GM23338 (cell line): ENCODE measurements at places on chromosomes 5 and 9.

DNA sequence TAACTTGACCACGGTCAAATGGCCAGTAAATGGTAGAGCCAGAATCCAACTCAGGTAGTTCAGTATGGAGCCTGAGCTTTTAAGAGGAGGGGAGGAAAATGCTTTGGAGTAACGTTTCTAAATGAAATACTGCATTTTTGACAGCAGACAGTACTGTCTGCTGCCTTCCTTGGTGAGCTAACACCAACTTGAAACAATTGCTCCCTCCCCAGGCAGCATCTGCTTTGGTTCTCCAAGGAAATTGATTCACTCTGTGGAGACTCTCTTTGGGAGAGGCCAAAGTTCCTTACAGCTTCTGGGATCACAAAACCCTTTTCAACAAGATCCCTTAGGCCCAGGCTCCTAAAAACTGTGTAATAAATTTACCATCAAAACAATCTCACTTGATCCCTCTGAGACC, 75.2 kb upstream of the SSBP2 start:
- DNase-seq, result peak; percentile 22

GRCh38 chr9:92507496-92507895, 25.2 kb upstream of the ASPN start:
- no peak for DNase-seq

GRCh38 chr5:15522187-15522520, 22.2 kb downstream of the FBXL7 start:
- DNase-seq, result no peak

DNA sequence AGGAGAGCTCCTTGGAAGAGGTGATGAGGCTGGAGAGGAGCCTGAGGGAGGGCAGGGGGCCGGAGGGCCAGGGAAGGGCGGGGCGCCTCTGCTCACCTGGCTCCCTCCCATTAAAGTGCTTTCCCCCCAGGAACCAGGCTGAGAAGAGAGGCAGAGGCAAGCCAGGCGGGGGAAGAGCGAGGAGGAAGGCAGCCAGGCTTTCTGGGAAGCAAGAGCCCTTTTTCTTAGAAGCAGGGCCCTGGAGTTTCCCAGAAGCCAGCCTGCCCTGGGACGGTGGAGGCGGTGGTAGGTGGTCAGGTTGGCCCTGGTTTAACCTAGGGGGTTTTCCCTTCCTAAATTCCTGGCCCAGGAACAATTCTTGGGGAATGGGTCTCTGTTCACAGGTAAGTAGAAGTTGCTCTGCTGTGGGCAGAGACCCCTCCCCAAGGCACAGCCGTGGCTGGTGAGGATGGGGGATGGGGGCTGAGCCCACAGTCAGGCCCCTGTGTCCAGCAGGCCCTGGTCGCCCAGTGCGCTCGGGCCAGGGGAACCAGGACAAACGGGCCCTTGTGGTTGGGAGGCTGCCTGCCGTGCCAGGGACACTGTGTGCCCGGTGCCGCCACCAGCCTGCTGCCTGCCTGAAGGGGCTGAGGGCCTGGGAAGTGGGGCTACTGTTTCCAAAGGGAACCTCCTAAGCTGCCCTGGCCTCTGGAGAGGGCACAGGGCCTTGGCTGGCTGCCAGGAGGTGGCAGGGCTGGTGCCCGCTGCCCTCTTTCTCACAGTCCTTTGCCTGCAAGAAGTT, 16.6 kb upstream of the RALGDS start:
- no peak for DNase-seq

- DNase-seq, result no peak
These were observed 124.3 kb upstream of the ICE1 start for GRCh38 chr5:5298068-5298633.

DNA sequence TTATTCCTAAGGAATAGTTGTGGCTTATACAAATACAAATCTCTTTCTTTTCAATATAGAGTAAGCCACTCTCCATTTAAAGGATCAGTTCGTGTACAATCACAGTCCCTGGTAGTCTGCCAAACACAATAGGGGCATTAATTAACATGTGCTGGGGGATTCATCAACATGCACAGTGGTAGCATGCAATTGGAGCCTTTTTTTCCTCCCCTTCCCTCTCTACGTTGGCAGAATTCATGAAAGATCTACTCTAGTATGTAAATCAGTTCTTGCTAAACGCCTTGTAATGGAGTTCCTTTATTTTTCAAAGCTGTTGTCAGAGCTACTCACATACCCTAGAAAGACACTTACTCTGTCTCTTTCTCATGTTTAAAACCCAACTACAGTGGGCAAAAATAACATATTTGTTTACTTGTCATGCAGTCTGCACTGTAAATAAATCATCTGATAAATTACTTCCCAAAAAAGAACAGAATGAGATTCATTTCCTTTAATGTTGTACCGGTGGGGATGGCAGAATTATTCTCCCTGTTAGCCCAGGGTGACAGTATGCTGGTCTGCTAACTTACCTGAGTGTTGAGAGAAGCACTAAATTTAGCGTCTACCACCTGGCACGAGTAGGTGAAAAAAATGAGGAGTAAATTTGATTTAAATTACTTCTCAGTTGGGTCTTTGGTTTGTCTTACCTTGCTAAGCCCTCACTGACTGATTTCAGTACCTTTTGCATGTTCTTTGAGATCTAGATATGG, 341.5 kb upstream of the CCNH start:
- peak; percentile 31 for DNase-seq

DNA sequence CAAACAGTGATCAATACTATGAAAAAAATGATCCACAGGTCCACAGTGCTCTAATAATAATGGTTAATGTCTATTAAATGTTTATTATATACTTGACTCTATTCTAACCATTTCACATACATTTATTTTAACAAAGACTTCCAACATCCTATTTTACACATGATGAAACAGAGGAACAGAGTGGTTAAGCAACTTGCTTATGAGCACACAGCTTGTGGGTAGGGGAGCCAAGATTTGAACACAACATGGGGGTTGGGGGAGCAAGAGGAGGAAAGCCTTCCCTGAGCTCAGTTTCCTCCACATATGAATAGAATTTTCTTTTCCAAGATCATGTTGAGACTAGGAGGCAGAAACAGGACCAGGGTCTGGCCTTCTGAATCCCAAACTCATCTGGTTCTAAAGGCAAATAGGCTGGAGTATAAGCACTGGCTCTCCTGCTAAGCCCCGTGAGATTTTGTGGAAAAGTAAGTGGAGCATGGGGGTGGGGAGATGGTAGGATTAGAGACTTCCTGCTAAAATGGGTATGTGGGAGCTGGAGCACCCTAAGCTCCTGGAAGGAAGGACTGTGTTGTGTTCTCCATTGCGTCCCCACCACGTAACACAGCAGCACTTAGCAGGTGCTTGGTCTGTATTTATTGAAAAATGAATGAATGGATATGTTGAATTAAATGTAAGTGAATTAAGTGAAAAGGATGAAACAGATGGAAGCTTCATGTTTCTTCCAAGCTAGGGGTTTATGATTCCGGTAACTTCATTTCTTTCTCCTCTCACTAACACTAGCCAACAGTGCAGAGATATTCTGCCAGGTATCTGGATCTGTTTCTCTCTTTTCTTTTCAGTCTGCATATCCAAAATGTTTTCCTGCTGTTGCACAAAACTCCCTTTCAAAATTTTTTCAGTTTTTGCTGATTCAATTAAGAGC, 26.9 kb upstream of the GALNT10 start:
- no peak for DNase-seq

- DNase-seq, result no peak
These were observed 82.2 kb upstream of the RFX3 start for GRCh38 chr9:3608011-3608410.

GRCh38 chr5:180104168-180104530, 32.6 kb upstream of the RNF130 start:
- no peak for DNase-seq

DNA sequence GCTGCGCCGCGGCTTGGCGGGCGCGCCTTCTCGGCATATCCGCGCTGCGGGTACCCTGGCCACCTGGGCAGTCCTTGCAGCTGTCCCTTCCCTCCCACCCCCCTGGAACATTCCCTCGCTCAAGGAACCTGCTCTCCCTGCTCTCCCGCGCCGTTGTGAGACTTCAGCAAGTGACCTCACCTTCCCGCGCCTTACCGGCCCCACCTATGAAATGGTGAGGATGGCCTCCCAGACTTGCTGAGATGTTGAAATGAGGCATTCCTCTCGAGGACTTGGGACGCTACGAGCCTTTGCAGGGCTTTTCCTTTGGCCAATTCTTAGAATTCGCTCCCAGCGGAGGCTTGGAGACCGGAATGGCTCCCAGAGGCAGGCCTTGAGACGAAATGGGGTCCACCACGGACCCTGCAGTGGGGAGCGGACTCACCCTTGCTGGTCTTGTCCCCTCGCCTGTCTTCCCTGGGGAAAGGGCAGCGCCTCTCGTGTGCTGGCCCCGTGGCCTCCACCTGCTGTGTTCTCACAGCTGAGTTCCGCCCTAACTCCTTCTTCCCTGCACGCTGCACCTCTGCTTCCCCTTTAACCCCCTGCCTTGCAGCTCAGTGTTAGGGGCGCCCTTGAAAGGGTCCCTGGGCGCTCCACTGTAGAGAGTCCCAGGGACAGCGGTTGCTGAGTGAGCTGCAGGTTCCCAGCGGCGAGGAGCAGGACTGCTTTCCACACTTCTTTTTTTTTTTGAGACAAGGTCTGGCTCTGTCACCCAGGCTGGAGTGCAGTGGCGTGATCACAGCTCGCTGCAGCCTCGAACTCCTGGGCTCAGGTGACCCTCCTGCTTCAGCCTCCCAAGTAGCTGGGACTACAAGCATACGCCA, 907 bp downstream of the HMCN2 start:
- peak; percentile 82 for DNase-seq

GRCh38 chr5:82106756-82107155, 134.9 kb downstream of the ATG10 start:
- peak; percentile 27 for DNase-seq

GRCh38 chr5:91487420-91487819, 104.3 kb upstream of the ARRDC3 start:
- no peak for DNase-seq

DNA sequence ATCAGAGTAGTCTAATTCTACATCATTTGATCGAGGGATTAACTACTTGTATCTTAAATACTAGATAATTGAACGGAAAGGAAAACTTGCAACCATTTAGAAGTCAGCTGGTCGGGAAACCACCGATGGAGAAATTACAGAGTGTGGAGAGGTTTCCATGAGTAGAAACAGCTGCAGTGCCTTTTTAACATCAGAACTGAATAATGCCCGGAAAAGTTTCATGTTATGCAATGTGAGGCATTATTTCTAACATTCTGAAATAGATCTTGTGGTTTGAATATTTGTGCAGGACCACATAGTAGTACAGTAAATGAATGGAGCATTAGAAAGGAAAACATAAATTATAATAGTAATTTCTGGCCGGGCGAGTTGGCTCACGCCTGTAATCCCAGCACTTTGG, 88.1 kb upstream of the RNF180 start:
- DNase-seq, result no peak

DNA sequence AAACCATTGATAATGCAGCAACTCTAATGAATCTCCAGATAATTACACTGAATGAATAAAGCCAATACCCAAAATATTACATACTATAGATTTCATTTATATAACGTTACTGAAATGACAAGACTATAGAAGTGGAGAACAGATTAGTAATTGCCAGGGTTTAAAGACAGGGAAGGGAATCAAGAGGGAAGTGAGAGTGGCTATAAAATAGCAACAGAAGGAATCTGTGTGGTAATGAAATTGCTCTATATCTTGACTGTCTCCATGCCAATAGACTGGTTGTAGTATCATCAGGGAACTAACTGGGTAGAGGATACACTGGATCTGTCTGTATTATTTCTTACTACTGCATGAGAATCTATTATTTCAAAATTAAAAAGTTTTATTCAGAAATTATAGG, 396.5 kb upstream of the RPS23 start:
- no peak for DNase-seq

GRCh38 chr9:134669399-134669955, 27.9 kb downstream of the COL5A1 start:
- DNase-seq, result no peak

- DNase-seq, result peak; percentile 94
These were observed 1.2 kb downstream of the MAP1B start for GRCh38 chr5:72108202-72109061.

GRCh38 chr5:19179571-19179970, 808.4 kb downstream of the CDH18 start:
- no peak for DNase-seq

- DNase-seq, result peak; percentile 32
These were observed 287.4 kb upstream of the ARRDC3 start for GRCh38 chr5:91670563-91670962.

- no peak for DNase-seq
These were observed 99.8 kb upstream of the SARDH start for GRCh38 chr9:133837627-133838597.

DNA sequence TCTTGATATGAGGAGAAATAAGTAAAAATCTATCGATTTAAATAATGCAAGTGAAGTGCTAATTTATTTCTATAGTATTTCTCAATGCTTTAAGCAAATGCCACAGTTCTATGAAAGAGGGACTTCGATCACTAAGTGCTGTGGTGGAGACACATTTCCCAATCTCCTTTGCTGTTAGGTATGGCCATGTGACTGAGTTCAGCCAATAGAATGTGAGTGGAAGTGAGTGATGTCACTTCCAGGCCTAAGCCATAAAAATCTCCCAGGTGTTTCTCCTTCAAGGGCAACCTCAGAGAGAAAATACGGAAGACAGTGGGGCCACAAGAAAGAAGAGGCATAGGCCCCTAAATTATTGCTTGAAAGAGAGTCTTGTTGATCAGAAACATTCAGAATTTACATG, 100.3 kb upstream of the ANKH start:
- no peak for DNase-seq

DNA sequence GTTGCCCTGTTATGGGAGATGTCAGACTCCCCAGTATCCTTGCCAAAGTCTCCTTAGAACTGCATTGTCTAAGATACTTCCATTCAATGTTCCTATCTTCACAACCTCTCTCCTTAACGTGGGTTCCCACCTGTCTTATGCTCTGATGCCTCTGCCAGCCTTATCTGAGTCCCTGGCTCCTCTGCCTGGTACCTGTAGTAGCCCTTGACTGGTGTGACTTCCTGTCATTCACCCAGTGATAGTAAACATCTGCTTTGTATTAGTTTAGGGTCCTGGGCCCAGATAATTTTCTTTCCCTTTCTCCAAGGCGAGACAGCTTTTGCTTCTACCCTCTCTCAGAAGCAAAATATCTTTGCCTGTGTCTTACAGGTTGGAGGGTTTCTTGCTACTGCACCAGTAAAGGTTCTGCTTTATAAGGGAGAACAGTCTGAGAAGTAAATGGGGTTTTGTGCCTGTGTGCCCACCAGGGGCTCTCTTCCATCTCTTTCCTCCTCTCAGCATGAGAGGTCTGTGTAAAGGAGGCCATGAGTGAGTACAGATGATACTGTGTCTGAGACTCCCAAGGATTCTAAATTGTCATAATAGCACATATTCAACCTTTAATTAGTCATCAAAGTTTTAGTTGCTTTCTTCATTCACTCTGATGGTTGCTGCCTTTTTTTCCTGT, 220.8 kb downstream of the PRR16 start:
- peak; percentile 69 for DNase-seq

- DNase-seq, result no peak
These were observed 55.6 kb upstream of the CAMK4 start for GRCh38 chr5:111168608-111169007.

DNA sequence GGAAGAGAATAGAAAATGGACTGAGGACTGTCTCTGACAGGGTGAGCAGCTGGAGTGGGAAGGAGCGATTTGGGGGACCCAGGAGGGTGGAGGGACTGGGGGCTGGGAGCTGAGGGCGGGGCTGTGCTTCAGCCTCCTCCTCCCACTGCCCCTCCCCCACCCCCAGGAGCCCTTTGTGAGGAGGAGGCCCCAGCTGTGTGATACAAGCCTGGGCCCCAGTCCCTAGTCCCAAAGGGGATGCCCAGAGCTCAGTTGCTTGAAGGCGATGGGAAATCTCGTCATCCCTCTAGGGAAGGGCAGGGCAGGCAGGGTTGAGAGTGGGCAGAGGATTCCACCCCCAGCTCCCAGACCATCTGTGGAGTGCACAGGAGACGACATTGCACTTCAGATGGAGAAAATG, at the start of gene SPATA31E1:
TSS of gene SPATA31E1 (plus strand) at position 251 of the 400 bp plus-strand sequence. CDS start at position 266, 15 bp downstream.
- DNase-seq, result peak; percentile 33

- no peak for DNase-seq
These were observed 184.0 kb downstream of the PBX3 start for GRCh38 chr9:125931211-125931610.
